Stimulated activated CD8-positive, alpha-beta memory T cell treated with anti-CD3 and anti-CD28 coated beads, Interleukin-4, amount 100 ng/mL, for 48 hours (primary cell): ENCODE measurements at places on chromosomes 2 and 18.

GRCh38 chr18:12246849-12247808 is 7.0 kb upstream of the CIDEA start:
- DNase-seq, result peak; percentile 37

- no peak for DNase-seq
Observed at GRCh38 chr18:9441061-9441460, 34.3 kb upstream of the RALBP1 start.

- DNase-seq, result peak; percentile 2
Observed at GRCh38 chr2:26457695-26458364, 20.1 kb downstream of the OTOF start.

- peak; percentile 14 for DNase-seq
Observed at GRCh38 chr2:237647176-237648015, 20.0 kb downstream of the LRRFIP1 start.

GRCh38 chr2:24739354-24740025 is 53.7 kb downstream of the PTRHD1 start:
- DNase-seq, result no peak

DNA sequence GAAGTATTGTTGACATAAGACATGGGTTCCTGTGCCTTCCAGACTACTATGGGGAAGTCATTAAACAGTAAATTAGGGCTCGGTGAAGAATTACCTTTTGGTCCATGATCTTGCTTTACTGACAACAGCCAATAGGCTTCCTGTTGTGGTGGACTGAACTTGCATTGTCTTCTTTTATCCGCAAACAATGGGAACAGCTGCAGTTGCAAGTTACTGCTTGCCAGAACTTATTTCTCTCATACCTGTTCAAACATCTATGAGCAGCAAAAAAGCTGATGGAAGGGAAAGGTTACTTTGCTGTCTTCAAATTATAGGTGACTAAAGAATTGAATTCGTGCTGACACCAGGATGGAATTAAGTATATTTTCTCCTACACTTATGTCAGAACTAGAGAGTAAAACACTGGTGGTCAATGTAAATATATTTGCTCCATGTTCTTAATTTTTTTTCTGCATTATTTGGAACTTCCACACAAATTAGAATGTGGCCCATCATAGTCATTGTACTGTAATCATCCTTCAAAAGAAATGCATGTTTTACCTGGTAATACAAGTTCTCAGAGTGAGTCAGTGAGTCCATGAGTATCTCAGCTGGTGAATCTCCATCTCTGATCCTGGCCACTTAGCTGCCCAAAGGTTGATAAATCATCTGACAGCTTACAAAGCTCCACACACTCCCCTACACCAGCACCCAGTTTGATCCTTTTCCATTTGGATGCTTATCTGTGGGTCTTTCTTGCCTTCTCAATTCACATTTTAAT is 37.3 kb upstream of the RNF152 start:
- DNase-seq, result no peak

DNA sequence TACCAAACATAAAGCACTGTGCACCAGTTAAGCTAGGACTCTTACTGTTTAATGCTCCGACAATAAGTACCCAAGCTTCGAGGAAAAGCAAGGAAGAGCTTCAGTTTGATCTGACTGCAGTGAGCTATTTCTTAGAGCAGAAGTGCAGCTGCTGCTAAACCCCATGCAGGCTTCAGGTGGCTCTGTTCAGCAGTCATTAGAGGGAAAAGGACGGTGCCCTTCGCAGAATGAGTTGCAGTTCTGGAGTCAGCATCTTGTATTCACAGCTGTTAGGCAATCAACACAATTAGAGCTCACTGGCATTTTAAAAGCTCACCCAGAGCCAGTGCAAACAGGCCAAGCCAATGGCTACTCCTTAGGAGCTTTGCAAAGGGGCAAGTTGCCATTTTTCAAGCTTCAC is 1.5 kb upstream of the CERKL start:
- DNase-seq, result no peak

DNA sequence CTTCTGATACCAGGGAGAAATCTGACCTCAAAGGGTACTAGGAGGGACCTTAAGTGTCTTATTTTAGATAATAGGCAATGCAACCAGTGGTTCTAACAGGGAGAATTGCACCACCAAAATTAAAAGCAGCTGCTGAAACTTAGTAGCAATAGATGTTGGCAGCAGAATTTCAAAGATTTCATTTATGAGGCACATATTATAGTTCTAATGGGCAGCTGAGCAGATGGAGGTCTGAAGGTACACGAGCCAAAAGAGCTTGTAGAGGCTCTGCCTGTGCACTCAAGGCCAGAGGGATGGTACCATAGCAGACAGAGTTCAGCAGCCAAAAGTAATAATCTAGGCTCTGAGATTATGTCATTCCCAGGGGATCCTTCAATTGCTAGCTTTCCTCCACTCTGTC is 87.3 kb upstream of the NCKAP5 start:
- DNase-seq, result no peak

GRCh38 chr2:191690327-191690726 is 12.4 kb downstream of the NABP1 start:
- DNase-seq, result no peak

- DNase-seq, result no peak
Observed at GRCh38 chr2:201953396-201953795, 80.3 kb upstream of the FZD7 start.

DNA sequence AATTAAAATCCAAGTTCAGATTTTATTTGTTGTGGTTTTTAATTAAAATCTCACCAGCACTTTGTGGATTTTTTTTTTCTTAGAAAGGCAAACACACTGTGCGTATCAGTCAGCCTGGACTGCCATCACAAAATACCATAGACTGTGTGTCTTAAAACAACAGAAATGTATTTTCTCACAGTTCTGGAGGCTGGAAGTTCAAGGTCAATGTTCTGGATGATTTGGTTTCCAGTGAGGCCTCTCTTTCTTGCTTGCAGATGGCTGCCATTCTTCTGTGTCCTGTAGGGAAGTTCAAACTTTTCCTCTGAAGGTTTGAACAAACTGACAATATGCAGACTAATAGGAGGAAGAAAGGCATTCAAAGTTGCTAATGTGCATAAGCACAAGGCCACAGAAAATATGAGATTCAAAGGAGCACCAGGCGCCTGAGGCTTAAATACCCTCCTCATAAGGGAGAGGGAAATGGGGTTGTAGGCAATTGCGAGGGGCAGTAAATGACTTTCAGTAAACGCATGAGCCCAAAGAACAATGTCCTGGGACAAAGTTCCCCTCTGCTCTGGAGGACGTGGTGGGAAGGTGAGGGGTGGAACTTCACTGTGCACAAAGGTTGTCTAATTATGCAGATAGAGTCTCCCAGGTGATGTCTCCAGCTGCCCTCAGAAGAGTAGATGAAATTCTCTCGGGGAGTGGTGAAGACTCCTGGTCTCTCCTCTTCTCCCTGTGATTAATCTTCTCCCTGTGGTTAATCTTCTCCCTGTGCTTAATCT is 26.5 kb upstream of the KCNF1 start:
- peak; percentile 19 for DNase-seq

DNA sequence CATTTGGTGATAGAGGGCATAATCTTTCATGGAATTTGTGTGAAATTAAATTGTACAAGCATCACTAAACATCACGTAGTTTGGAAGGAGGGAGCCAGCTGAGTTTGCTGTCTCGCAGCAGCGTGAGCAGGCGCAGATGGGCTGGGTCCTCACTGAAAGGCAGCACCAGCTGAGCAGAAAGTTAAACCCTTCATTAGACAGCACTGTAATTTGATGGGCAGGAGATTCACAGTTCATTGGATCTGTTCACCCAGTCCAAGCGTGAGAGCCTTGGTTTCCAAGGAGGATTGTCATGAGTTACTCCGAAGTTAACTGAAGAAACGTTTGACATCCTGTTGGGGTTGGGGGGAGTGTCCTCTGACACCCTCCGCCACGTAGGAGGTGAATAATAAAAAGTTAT is 89.8 kb upstream of the NFATC1 start:
- DNase-seq, result no peak

- DNase-seq, result no peak
Observed at GRCh38 chr2:14749884-14750283, 117.4 kb downstream of the LRATD1 start.

DNA sequence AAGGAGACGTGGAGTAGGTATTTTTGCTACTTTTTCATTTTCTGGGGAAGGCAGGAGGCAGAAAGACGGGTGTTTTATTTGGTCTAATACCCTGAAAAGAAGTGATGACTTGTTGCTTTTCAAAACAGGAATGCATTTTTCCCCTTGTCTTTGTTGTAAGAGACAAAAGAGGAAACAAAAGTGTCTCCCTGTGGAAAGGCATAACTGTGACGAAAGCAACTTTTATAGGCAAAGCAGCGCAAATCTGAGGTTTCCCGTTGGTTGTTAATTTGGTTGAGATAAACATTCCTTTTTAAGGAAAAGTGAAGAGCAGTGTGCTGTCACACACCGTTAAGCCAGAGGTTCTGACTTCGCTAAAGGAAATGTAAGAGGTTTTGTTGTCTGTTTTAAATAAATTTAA is 3.4 kb downstream of the FZD7 start:
- DNase-seq, result no peak

DNA sequence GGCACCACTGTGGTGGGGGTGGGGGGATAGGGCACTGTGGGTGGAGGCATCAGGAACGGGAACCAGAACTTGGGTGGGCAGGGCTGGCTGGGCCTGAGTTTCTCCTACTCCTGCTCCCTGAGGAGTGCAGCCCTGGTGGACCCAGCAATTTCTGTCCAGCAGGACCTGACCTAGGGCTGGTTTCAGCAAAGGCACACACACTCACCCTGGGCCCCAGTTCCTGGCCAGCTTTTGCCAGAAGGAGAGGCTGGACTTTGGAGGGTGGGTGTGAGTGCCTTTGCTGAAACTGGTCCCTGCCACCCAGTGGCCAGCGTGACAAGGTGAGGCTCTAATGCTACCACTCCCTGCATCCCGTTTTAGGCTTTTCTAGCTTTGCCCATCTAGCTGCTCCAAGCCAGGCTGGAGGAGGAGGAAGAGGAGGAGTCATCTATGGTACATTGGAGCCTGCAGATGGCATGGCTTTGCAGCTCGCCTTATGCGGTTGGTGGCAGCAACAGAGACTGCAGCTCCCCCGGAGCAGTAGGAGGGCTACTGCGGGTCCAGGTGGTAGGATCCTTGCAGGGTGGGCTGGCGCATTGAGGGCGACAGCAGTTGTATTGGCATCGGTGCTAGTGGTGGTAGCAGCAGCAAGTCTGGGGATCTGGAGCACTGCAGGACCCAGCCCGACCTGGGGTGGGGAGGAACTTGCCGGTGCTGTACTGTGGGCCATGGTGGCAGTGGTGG is 40.4 kb upstream of the IMP4 start:
- no peak for DNase-seq

GRCh38 chr2:74083750-74084149 is 64.0 kb downstream of the BOLA3 start:
- no peak for DNase-seq

GRCh38 chr2:212959471-212960117 is 191.8 kb downstream of the IKZF2 start:
- DNase-seq, result no peak

DNA sequence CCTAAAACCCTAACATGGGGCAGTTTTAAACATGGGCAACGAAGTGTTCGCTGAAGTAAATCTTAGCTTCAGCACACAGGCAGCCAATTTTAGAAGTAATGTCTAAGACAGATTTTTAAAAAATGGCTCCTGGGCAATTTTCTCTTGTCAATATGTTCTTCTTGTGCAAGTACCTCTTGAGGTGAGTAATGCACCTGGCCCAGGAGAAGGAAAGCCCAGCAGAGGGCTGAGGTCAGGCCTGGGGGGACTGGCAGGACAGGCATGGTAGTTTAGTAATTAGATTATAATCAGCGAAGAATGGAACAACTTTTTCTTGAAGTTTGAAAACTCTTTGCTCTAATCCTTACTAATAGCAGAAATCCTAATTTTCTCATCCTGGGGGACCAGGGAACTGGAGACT is 77.6 kb downstream of the SPRED2 start:
- DNase-seq, result no peak

GRCh38 chr2:121151311-121152109 is 133.5 kb downstream of the TFCP2L1 start:
- no peak for DNase-seq

- no peak for DNase-seq
Observed at GRCh38 chr2:65350651-65351056, 81.7 kb downstream of the SPRED2 start.

DNA sequence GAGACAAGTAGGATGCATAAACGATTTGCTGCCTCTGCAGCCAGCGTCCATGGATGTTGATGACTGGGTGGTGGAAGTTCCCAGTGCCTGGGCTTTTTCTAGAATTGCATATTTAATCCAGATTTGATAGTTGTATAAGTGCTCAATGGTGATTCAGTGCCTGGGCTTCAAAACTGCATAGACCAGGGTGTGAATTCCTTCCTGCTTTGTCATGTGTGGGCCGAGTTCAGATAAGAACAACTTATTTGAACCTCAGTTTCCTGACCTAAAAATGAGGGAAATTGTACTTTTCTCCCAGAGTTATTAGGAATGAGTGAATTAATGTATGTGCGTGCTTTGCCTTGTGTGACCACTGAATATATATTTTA is 154.6 kb downstream of the WDSUB1 start:
- DNase-seq, result no peak

DNA sequence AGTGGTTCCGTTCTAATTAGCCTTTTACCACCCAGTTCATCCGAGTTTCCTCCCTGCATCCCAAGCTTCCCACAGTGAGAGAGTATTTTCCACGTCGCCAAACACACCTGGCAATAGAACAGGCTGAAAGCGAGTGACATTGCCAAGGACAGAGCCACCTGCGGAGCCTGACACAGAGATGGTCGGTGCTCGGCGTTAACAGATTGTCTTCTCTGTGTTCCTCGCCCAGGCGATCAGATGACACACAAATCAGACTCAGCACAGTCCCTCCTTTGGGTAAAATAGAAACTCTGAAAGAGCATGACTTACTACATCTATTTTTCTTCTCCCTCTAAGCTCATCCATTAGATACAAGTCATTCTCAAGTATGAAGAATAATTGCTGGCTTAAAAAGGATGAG is 107.7 kb downstream of the CD226 start:
- DNase-seq, result no peak

DNA sequence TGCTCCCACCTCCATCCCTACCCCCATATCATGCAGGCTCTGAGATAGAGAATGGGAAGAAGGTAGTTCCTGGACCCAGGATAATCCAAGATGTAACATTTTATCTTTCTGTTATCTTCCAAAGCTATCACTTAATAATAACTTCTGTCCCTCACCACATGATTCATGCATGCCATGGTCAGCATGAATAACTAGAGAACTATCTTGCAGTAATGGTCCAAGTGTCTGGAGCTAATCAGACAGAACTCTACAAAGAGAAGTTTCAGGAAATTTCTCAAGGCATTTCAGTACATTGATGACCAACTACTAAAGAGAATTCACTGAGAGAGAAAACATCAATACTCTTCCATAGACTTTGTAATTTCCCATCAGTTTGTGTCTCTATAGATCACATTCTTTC is 1469.7 kb upstream of the PIK3C3 start:
- no peak for DNase-seq

DNA sequence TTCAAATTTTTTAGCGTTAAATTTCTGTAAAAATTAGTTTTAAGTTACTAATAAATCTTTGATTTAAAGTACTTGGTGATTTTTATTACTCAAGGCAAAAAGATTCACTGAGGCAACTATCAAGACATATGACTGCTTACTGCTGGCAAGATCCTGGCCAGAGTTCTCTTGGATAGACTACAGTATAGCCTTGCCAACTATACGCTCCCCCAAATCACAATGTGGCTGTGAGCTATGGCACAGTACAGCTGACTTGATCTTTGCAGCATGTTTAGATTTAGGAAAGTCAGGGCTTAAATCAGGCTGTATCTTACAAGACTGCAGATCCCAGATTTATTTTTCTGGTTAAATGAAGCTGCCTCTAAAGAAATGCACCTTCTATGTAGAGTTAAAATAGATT is 26.5 kb downstream of the MSTN start:
- no peak for DNase-seq
